ENCODE measurements at places on chromosomes 2 and 18.

DNA sequence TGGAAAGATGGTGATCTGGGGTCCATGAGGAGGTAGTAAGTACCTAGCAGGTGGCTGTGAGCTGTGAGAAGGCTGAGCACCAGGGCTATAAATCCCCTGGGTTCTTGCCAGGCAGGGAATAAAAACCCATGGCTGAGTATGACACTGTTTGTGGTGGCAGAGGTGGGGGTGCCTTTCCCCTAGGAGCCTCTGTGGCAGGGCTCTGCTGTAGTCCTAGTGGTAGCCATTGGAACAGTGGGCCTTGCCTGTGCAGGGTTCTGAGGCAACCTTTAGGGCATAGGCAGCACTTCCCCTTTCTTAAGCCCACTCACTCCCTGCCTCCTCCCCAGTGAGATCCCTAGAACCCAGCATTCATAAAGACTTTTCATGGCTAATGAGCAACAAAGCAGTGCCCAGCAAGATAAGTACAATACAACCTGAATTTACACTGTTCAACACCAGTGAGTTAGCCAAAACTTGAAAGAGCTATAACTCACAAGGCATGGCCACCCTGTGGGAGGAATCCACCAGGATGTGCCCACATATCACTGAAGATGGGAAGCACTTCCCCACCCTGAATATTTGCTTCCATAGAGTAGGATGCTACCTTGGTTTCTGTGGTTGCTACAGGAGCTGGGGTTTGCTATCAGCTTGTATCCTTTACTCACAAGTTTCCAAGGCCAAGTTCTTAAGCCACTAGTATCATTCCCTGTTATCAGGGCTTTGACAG, 100.9 kb upstream of the NEUROD1 start:
- no peak for DNase-seq

DNA sequence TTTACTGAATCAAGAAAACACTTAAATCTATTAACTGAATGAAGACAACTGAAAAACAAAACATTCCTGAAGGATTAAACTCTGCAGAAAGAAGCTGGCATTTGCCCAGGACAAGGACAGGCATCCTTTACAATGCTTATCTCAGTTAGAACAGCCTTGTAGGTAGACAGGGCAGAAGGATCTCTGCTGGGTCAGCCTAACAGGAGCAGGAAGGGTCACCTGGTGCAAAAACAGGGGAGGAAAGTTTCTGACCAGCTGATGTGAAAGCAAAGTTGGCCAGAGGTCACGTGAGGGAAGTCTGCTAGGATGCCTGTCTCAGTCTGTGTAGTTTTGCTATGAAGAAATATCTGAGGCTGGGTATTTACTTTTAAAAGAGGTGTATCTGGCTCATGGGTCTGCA, 348.6 kb downstream of the ANAPC1 start:
- DNase-seq: no peak

GRCh38 chr2:8003462-8004075, 678.3 kb upstream of the ID2 start:
- DNase-seq: no peak

DNA sequence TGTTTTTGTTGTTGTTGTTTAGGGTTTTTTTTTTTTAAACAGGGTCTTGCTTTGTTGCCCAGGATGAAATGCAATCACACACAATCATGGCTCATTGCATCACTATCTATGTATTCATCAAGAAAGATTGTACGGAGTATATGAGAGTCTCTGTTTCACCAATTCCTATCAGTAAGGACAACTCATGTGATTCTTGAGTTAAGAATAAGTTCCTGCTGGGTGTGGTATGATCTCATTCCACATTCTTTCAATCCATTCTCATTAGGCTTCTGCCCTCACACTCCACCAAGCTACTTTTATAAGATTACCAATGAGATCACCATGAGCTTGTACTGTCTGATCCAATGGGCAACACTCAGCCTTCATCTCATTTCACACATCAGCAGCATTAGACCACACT, 9.1 kb upstream of the AP1S3 start:
- DNase-seq: no peak

DNA sequence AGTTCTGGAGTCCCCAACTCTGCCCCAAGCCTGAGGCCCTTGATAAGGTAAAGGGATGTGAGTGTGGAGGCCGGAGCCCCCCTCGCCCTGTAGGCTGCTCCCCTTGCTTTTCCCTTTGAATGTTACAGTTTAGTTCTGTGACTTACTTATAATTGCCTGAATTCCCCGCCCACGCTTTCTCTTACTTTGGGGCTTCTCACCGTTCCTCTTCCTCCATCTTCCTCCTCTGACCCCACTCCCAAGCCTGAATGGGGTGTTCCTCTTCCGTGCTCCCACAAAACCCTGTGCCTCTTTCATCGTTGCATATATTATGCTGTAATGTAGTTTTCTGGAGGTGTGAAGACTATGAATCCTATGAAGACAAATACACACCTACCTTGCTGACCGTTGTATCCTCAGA, 15.0 kb upstream of the IL1RN start:
- DNase-seq: no peak

DNA sequence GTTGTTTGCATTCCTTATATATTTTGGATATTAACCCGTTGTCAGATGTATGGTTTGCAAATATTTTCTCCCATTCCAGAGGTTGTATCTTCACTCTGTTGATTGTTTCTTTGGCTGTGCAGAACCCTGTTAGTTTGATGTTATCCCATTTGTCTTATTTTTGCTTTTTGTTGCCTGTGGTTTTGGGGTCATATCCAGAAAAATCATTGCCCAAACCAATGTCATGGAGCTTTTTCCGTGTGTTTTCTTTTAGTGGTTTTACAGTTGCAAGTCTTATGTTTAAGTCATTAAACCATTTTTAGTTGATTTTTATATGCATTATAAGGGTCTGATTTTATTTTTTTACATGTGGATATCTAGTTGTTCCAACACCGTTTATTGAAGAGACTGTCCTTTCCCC, 35.8 kb downstream of the PPIG start:
- DNase-seq: no peak

GRCh38 chr18:23943104-23943503, 71.5 kb upstream of the TTC39C start:
- DNase-seq: peak; percentile 10

DNA sequence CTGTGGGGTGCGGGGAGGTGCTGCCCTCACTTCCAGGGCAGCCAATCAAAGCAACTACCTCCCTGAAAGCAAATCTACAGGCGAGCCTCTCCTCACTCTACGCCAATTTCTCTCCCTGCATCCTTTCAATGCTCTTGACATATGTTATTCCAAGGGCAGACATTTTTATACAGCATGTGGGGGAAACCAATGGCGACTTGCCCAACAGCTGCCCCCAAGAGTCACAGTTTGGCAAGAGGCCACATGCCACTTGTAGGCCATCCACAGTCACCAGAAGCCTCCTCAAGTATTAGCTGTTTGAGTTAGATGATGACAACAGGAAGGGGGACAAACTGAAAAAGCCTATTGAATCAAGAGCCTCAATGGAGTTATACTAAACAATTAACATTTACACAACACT, 114.6 kb downstream of the MYO5B start:
- no peak for DNase-seq

GRCh38 chr18:57748770-57749603, 54.1 kb downstream of the ATP8B1 start:
- no peak for DNase-seq
